Uterus (tissue), 4 donors: ENCODE measurements at places on chromosomes 12 and 14. TPM values are rescaled to one million over a fixed set of nuclear protein-coding genes. Genes with fewer than 3 reads are reported as not detected.

The TSPAN11 gene
- 0.88 TPM for total RNA-seq

DNA sequence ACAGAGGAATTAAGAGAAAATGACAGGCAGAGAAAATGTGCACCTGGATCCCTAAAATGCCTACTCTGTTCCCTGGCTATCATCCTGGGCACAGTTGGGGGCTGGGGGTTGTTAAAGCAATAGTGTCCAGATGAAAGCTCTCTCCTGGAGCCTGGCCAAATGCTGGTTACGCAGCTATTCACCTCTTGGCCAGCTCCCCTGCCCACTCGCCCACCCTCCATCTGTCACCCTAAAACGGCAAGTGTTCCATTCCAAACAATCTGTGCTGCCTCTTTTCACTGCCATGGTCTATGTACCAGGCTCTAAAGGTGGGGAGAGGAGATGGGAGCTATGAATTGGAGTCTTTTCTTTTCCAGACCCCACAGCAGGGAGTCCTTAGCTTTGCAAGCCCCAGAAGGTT is 24.7 kb upstream of the NPFF start:
- no peaks in the 10 kb centered on the region for H3K27me3 ChIP-seq
- H3K4me3 ChIP-seq = no peak overlapping the region
- no peak for DNase-seq
- H3K27ac ChIP-seq = no peak overlapping the region
- H3K36me3 ChIP-seq = no peaks in the 10 kb centered on the region
- no peaks in the 10 kb centered on the region for H3K4me1 ChIP-seq

The LRP6 gene
- 18.7 TPM for total RNA-seq

- H3K4me3 ChIP-seq = no peak overlapping the region
- DNase-seq = no peak
- H3K4me1 ChIP-seq = no peaks in the 10 kb centered on the region
- no peaks in the 10 kb centered on the region for H3K36me3 ChIP-seq
- no peaks in the 10 kb centered on the region for H3K27me3 ChIP-seq
Measured at GRCh38 chr12:120081641-120082040, 34.9 kb downstream of the RAB35 start.

The TBX5 gene
- total RNA-seq = not detected

GRCh38 chr12:121581686-121582429 is 1.0 kb upstream of the KDM2B start:
- H3K27ac ChIP-seq = peak overlapping the region; percentile 80
- DNase-seq = no peak
- H3K27me3 ChIP-seq = no peaks in the 10 kb centered on the region

- H3K27me3 ChIP-seq = peaks cover 7% of the 10 kb centered on the region
- peaks cover 10% of the 10 kb centered on the region for H3K4me1 ChIP-seq
- no peak overlapping the region for H3K27ac ChIP-seq
Measured at GRCh38 chr12:114412307-114412706, 6.4 kb upstream of the TBX5 start.

The FAM186B gene
- 0.30 TPM for total RNA-seq

DNA sequence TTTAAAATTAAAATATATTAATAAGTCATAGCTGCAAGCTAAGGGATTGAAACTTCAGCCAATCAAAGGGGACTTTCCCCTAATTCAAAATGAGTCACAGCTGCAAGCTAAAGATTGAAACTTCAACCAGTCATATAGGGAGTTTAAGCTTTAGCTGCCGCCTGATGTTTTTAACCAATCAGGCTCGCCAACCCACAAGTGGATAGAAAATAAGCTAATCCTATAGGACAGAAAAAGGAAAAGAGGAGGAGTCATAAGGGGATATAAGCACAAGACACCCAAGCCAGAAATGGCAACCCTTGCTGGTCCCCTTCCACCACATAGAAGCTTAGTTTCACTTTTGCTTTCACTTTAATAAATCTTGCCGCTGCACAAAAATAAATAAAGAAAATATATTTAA is 1154.6 kb downstream of the GALC start:
- H3K27me3 ChIP-seq = no peaks in the 10 kb centered on the region
- no peak overlapping the region for H3K4me3 ChIP-seq
- no peaks in the 10 kb centered on the region for H3K36me3 ChIP-seq
- H3K4me1 ChIP-seq = no peaks in the 10 kb centered on the region

DNA sequence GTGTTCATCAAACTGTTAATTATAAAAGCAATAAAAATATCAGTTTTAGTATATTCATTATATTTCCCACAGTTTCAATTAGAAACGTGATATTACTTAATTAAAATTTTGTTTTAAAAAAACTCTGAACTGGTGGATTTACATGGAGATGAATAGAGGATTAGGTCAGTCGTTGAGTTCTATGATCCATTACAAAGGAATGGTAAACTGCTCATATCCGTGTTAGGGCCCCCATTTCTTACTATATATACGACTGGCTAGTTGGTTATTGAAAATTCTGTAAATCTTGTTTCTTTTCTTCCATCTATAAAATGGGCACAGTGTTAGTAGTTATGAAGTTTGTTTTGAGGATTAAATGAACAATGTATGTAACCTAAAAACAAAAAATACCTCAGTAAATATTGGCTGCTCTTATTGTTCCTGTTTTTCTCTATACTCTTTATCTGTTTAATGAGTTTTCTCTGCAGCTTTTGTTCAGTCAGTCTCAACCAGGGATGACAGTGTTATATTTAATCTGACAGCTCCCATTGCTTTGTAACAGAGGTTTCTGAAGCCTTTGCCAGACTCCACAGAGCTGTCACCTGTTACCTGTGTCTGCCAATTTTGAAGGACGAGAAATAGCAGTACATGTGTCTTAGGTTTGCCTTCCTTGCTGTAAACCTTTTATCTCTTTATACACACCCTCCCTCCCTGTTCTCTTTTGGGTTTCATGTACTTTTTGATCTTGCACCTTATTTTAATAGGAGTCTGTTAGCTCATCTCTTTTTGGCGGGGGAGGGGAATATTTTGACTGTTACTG is 41.5 kb downstream of the FRS2 start:
- DNase-seq = no peak
- H3K4me3 ChIP-seq = no peak overlapping the region
- no peaks in the 10 kb centered on the region for H3K36me3 ChIP-seq
- H3K4me1 ChIP-seq = no peaks in the 10 kb centered on the region
- peak overlapping the region; percentile 10 for H3K27ac ChIP-seq
- no peaks in the 10 kb centered on the region for H3K27me3 ChIP-seq

DNA sequence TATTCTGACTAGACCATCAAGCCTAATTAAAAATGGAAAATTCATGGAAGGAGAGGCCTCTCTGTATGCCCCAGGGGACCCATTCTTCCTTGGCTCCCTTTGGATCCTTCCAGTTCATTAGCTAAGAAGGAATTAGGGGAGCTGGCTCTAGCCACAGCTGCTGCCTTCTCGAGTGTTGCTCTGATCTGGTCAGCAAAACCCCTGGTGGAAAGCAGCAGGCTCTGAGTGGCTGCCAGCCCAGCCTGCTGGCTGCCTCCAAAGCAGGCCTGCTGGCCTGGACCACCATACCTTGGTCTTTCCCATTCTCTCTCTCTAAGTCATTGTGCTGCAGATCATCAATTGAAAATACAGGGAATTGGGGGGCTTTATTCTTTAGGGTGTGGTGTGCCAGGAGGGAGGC is 29.0 kb upstream of the AKAP6 start:
- H3K27ac ChIP-seq = no peak overlapping the region
- H3K4me3 ChIP-seq = no peak overlapping the region
- H3K36me3 ChIP-seq = no peaks in the 10 kb centered on the region
- H3K4me1 ChIP-seq = peaks cover 7% of the 10 kb centered on the region
- H3K27me3 ChIP-seq = no peaks in the 10 kb centered on the region

- H3K27me3 ChIP-seq = no peaks in the 10 kb centered on the region
- no peak for DNase-seq
- no peak overlapping the region for H3K27ac ChIP-seq
- H3K4me1 ChIP-seq = peaks cover 4% of the 10 kb centered on the region
Measured at GRCh38 chr12:21553329-21553675, 27.2 kb downstream of the SPX start.

GRCh38 chr14:50357124-50357523 is 39.6 kb downstream of the CDKL1 start:
- H3K27me3 ChIP-seq = no peaks in the 10 kb centered on the region
- no peaks in the 10 kb centered on the region for H3K4me1 ChIP-seq
- no peak for DNase-seq
- no peak overlapping the region for H3K4me3 ChIP-seq
- H3K36me3 ChIP-seq = no peaks in the 10 kb centered on the region

- H3K4me3 ChIP-seq = no peak overlapping the region
- H3K36me3 ChIP-seq = no peaks in the 10 kb centered on the region
- no peaks in the 10 kb centered on the region for H3K27me3 ChIP-seq
- no peak for DNase-seq
Measured at GRCh38 chr12:2498964-2499500, 295.7 kb upstream of the FKBP4 start.
